COLO829 (cell line): ENCODE measurements at places on chromosomes 4 and X.

DNA sequence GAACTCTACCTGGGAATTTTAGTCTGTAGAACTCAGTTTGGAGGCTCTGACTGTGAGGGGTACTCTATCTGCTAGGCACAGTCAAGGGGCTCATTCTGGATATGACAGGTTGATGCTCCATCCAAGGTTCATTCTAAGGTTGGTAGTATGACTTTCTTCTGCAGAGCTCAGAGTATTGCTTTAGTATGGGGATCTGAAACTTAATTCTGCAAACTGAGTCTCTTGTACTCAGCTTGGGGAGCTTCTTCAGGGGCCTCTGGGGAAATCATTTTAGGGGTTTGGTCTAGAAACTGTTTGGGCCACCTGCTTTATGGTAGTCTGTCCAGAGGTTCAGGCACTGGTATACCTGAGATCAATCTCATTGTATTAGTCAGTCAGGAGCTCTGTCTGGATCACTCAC, 9.7 kb upstream of the TSR2 start:
- DNase-seq: no peak

DNA sequence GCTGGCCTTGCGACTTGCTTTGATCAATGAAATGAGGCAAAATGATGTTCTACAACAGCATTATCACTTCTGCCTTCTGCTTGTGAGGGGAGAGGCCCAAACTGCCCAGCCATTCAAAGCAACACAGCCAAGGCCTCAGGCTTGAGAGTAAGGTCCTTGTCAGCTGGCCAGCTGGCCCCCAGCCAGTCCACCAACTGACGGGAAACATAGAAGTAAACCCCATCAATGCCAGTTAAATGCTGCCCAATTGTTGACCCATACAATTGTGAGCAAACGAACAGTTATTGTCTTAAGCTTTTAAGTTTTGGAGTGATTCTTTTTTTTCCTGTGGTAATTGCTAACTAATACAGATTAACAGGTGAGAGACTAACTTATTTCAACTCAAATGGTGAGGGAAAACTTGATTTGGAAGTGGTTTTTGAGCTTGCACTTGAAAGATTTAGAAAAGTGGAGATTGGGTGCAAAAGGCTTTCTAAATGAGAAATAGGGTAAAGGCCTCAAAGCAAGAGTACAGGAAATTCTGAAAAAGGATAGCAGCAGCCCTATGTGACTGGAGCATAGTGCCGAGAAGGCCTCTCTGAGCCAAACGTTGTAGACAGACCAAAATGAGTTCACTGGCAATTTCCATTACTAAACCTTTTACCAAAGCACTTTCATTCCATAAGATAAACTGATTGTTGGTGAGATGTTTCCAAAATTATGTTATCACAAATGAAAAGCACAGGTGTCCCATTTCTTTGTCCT, 66.9 kb downstream of the ARHGEF38 start:
- no peak for DNase-seq

DNA sequence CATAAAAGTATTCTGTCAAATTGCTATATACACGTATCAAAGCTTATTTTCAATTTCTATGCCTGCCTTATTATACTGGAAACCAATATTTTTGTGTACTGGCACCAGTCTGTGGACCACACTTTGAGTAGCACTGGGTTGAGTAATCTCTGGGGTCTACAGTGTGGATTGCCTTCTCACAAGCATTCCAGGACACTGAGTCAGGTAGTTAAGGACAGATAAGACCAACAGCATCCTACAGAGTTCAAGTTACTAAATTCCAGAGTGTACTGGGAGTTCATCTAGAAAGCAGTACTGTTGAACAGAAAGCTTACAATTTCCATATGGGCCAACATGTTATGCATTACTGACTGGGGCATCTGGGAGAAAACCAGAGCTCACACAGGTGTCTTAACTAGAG, 61.8 kb downstream of the VMA21 start:
- no peak for DNase-seq

GRCh38 chr4:140097572-140097971, 56.4 kb downstream of the MAML3 start:
- no peak for DNase-seq

- DNase-seq: peak; percentile 54
Measured at GRCh38 chrX:19673375-19674040, 158.2 kb upstream of the MAP3K15 start.

GRCh38 chr4:39719804-39720580, 22.1 kb downstream of the UBE2K start:
- DNase-seq: no peak

DNA sequence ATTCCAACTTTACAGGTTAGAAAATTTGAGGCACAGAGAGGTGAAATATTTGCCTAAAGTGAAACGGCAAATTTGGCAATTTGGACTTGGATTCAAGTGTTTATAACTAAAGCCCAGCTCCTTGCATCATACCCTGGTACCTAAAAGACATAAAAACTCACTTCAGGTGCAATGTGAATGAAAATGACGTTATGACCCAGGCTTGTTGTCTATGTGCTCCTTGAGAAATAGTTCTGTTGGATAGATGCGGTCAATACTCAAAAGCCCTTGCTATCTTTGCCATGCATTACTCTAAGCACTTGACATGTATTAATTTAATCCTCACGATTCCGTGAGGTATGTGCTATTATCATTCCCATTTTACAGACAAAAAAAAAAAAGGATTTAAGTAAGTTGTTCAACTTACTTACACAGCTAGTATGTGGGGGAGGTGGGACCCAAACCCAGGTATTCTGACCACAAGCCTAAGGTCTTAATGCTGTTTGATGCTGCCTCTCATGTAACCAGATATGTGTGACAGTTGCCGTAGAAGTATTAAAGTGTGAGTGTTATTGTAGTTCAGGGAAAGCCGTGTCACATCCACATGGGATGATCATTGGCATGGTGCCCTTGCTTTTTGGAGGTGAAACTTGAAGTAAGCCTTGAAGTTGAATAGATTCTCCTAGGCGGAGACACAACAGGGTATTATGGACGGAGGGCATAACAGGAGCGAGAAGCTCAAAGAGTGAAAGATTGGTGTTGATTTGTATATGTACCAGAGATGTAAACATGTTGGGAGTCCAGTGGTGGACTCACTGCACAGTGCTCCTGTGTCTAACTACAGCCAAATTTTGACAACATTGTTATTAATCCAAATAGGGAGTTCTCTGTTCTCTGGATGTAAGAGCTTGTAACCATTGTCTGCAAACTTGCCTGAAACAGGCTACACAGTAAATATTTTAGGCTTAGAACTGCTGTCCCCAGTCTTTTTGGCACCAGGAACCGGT, 3.1 kb downstream of the SCML1 start:
- no peak for DNase-seq

GRCh38 chrX:9899640-9900111, 67.5 kb upstream of the CLDN34 start:
- peak; percentile 62 for DNase-seq

GRCh38 chr4:40330536-40330935, 4.6 kb upstream of the CHRNA9 start:
- no peak for DNase-seq

DNA sequence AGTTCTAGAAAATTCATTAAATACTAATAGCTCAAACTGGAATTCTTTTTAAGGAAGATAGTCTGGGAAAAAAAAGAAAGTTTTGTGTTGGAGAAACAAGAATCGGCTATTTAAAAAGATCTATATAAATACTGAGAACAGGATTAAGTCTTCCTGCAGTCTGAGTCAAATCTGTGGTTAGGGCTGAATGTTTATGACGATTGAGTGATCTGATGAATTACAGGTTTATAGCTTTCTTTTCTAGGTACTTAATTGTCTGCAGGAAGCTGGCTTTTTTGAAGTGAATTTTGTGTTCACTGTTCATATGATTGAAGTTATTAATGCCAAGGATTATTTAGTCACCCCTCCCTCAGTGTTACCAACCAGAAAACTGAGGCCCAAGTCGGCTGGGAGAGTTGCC, 42.2 kb downstream of the TLL1 start:
- DNase-seq: no peak

- no peak for DNase-seq
Measured at GRCh38 chr4:81499840-81500239, 28.1 kb upstream of the RASGEF1B start.

DNA sequence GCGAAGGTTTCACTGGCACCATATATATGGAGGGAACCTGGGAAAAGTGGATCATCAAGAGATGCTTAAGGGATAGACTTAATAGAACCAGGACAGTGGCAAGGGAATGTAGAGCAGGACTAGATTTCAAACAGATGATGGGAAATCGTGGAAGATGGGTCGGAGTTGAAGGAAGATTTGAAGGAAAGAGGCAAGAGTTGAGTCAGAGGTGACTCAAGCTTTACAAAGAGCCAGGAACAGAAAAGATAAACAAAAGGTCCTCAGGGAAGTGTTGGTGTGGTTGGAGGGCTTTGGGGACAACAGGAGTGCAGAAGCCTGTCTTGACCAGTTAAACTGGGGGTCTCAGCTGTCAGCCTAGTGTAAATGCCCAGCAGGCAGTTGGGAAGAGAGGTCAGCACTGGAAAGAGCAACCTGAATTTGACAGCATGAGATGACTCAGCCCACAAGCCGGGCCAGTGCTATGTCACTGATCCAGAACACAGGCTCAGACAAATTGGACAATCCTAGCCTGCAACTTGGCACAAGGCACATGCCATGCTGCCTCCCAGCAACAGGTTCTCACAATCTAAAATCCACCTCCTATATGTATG, 230.5 kb downstream of the IDS start:
- DNase-seq: no peak

DNA sequence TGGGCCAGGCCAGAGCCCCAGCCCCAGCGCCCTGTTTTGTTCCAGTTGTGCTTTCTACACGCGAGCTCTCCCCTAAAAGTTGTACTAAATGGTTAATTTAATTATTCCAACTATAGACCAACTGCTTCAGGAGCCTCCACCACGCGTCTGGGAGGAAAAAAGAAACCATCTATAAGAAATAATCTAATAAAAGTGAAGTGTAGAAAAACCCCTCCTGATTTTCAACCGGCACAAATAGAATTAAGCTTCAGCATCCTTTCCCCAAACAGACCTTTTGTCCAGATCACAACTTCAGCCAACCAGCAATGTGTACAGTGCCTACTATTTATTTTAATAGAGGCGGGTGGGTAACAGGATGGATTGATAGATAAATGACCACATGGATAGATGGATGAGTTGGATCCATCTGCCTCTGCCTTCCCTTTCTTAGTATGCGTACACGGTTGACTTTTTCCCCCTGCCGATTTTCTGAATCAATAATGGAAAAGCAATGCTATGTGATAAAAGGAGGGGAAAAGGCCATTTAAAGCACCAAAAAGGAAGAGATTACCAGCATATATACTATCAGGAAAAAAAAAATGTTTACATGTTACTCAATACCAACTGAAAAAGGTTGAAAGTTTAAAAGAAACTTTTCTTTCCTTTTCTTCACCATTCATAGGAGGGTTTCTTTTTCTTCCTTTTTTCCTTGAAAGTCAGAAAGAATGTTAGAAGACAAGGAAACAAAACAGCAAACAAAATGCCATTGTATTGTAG, 3.7 kb upstream of the PHOX2B start:
- no peak for DNase-seq

DNA sequence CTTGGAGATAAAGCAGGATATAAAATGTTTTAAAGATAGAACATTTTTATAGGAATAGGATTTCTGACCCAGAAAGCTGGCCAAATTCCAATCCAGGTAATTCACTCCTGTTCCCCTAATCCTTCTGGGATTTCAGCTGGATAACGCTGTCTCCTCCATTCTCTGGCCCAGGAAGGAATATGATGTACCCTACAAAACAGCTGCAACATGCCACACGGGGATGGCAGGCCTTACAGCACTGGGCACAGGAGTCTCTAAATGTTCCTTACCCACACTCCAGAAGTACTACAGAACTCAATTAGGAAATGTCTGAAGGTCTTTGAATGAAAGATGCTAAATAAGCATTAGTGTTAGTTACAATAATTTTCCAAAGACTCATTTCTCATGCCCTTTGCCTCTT, 15.8 kb downstream of the CAMK2D start:
- no peak for DNase-seq

GRCh38 chrX:20374900-20375438, 108.3 kb upstream of the RPS6KA3 start:
- no peak for DNase-seq

DNA sequence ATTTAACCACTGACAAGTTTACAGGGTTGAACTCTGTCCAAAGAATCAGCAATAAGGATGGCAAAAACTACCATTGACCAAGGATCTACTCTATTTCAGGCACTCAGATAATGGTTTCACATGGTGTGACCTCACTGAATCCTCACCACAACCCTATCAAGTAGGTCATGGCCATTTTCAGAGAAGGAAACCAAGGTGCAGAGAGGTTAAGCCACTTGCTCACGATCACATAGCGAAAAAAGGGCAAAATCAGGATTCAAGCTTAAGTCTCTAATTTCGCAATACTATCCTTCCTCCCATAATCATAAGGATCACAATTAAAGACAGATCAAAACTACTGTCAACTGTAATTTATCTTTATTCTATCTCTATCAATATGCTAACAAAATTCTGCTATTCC, 191.0 kb upstream of the AFF2 start:
- DNase-seq: no peak

DNA sequence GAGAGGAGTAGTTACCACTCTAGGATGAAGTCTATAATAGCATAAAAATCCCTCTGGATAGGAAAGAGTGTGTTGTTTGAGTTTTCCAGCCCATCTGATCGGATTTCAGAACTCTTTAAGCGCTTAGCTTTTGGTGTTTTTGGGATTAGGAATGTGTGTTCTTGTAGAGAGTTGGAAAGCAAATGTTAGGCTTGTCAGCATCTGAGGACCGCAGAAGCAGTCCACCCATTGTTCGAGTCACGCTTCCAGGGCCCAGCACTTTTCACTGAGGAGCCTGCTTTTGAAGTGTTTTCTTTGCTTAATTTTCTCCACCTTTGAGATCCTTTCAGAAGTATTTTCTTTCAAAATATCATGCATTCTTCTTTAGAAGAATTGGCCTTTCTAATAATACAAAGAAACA, 306.2 kb downstream of the TENM3 start:
- no peak for DNase-seq

DNA sequence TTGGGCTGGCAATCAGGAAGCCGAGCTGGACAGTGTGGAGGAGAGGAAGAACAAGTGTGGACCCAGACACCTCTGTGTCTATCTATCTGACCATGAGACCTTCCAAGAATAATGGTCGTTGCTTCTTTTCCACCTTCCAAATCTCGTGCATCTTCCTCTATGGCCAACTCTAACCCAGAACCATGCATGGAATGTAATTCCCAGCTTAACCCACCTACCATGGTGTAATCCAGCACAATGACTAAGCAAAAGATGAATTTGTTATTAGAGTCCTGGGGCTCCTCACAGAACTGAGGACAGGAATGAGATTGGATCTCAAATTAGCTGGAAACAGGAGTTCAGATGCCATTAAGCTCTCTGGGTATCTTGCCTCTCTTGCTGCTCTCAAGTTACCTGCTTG, 17.4 kb upstream of the TMEM184C start:
- DNase-seq: no peak

- no peak for DNase-seq
Measured at GRCh38 chrX:47743504-47743903, 84.5 kb upstream of the UXT start.

GRCh38 chrX:143633461-143634308, 2.2 kb downstream of the SLITRK4 start:
- no peak for DNase-seq

- DNase-seq: no peak
Measured at GRCh38 chr4:98383431-98384106, 122.4 kb downstream of the RAP1GDS1 start.

- no peak for DNase-seq
Measured at GRCh38 chrX:151722241-151722846, 6.5 kb downstream of the FATE1 start.
